GM10248 (cell line): ENCODE measurements at places on chromosomes 13 and 19.
A peak's percentile ranks its signal among the peaks of the same experiment; 100 is the strongest.

GRCh38 chr19:18712981-18713380, 29.5 kb downstream of the CRTC1 start:
- no peak for DNase-seq

- DNase-seq: peak; percentile 93
These were observed 25.4 kb downstream of the HPN start for GRCh38 chr19:35066691-35067563.

- no peak for DNase-seq
These were observed 23.0 kb downstream of the CUL4A start for GRCh38 chr13:113232208-113233003.

DNA sequence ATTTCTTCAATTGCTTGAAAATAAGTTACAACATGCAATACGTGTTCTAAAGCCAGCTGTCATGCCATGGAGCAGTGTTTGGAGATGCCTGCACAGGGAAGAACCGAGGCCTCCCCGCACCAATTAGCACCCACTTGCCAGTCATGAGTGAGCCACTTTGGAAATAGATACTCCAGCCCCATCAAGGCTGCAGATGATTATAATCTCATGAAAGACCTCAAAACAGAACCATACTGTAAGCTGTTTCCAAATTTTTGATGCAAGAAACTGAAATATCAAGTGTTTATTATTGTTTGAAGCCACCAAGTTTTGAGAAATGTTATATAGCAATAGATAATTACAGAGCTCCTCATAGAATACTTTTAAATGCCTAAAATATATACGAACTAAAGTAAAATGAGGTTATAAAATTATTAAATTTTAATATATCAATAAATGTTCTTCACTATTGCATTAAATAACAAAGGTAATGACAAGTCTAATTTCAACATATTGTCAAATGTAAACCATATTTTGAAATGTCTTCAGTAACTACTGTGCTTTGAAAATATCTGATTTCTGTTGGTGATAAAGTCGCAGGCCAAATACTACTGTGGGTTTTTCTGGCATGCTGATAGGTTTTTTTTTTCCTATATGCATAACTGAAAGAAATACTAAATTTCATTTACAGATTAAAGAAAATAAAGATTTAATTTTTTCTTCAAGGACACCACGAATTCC, 43.0 kb downstream of the DIAPH3 start:
- DNase-seq: no peak

DNA sequence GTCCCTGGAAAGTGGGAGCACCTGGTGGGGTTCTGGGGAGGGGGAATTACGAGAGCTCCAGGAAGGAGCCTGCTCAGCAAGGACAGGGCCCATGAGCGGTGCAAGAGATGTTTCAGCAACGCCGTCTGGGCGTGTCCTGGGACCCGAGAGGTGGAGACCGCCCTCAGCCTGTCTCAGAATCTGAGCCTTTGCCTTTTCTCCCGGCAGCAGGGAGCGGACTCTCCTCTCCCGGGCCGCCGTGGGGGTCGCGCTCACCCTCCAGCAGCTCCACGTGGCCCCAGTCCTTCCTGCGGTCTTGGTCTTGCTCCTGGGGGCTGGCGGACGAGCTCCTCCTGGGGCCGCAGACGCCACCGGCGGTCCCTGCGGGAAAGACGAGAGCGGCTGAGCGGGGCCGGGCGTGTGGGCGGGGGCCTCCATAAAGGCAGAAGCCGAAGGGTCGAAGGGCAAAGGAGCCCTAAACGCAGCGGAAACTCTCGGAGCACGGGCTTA, 714 bp downstream of the POLRMT start:
- DNase-seq: peak; percentile 76

- no peak for DNase-seq
These were observed 13.3 kb downstream of the ZC3H4 start for GRCh38 chr19:47100290-47100689.

DNA sequence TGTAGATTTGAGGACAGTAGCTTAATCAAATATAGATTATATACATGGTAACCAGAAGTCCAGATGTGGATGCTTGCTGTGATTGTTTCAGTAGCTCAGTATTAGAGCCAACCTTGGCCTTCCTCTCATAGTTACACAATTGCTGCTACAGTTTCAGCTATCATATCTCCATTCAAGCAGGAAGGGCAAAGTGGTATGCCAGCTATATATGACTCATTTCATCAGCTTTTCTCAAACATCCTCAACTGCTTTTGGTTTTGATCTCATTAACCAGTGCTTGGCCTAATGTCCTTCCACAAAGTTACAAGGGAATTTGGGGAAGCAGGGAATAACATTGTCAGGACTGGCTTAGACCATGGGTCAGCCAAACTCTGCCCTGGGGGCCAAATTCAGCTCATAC, 73.0 kb upstream of the MAB21L1 start:
- DNase-seq: peak; percentile 11

DNA sequence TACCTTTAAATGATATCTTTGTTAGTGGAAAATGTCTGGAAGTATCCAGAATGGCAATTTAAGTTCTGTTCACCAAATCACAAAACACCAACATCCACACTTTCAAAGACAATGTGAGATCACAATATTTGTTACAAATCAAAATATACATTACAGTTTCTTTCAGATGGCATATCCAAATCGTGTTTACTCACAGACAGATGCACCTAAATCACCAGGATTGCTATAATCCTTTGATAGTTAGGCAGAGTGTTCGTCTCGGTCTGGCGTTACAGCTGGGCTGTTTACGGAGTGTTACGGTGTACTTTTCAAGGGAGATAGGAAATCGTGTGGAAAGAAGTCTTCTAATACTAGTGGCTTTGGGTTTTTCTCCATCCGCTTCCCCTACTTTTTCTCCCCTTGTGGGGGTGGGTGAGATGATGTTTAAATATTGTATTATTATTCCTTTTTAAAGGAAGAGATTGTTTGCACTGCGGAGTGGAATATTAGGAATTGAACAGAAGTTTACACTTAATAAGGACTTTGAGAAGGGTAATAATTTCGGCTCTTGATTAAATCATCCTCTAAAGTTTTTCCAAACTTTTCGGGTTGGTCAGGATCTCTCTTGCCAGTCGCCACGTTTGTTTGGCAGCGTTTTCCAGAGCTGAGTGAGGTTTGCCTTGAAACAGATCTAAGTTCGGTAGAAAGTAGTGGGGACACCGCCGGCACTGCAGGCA, 1.8 kb downstream of the MAB21L1 start:
- DNase-seq: no peak

DNA sequence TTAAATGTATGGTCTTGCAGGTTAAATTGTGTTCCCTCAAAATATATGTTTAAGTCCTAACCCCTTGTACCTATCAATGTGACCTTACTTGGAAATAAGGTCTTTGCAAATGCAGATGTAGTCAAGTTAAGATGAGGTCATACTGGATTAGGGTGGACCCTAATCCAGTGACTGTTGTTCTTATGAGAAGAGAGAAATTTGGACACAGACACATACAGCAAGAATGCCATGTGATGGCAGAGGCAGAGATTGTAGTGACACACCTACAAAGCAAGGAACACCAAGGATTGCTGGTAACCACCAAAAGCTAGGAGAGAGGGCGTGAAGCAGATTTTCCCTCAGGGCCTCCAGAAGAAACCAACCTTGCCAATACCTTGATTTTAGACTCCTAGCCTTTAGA, 50.2 kb downstream of the LACC1 start:
- no peak for DNase-seq

GRCh38 chr13:95784161-95784899, 107.4 kb downstream of the DNAJC3 start:
- no peak for DNase-seq

DNA sequence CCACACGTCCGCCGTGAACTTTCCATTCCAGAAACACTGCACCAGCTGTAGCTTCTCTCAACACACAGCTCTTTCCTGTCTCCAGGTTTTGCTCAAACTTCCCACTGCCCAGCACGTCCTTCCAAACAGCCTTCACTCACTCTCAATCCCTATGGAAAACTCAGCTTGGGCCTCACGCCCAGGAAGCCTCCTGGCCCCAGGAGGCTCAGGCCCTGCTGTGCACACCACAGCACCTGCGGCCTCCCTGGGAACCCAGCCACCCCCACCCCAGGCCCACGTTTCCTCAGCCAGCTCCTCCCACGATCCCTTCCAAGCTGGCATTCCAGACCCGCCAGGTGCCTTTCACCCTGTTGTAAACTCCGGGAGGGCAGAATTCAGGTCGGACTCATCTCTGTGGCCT, 35.2 kb downstream of the C13orf46 start:
- no peak for DNase-seq

GRCh38 chr19:2097886-2098327, 1.2 kb downstream of the IZUMO4 start:
- DNase-seq: no peak

GRCh38 chr13:99830931-99831330, 140.6 kb downstream of the ZIC5 start:
- DNase-seq: no peak

DNA sequence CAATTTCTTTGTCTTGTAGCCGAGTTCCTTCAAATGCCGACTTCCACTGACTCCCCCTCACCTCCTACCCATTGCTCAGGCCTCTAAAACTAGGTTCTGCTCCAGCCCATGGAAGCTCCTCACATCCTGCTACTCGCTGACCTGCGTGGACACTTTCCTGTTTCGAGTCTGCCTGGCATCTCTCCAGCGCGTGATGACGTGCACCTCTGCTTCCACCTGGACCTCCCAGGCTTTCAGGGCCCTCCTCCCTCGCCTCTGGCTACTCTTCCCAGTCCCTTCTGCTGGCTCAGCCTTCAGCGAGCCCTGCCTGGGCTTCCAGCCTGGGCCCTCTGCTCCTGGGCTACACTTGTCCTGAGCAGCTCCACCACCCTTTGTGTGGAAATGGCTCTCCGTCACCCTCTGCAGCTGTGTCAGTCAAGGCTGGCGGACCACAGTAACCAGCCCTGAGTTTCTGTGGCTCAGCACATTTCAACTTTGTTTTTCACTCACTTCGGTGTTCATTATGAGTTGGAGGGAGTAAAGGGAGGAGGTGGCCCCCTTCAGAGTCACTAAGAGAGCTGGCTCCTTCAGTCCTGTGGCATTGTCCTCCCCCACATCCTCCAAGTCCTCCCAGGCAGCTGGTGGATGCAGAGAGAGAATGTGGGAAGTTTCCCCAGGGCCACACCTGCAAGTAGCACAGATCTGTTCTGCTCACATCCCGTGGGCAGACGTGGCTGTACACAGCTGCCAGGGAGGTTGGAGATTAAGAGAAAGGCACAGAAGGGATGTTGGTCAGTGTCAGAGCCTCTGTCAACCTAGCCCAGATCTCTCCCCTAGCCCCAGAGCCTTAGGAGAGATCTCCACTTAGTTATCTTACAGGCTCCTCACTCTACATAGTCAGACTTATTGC, 49.4 kb downstream of the SERP2 start:
- no peak for DNase-seq

DNA sequence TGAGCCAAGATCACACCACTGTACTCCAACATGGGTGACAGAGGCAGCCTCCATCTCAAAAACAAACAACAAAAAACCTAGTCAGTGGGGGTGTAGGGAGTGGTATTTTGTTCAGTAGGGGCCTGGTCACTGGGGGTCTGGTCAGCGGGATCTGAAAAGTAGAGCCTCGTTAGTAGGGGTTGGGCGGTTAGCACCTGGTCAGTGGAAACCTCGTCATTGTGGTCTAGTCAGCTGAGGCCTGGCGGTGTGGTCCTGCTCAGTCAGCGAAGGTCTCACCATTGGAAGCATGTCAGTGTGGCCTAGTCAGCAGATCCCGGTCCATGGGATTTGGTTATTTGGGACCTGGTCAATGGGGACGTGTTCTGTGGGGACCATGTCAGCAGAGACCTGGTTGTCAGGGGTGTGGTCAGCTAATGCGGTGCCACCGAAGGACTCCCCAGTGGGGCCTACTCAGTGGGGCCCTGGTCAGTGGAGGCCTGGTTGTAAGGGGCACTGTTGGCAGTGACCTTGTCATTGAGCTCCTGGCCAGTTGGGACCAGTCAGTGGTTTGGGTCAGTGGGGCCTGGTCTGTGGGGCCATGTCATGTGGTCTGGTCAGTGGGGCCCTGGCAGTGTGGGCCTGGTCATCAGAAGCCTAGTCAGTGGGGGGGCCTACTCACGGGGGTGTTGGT, 63.0 kb upstream of the TPM4 start:
- no peak for DNase-seq

DNA sequence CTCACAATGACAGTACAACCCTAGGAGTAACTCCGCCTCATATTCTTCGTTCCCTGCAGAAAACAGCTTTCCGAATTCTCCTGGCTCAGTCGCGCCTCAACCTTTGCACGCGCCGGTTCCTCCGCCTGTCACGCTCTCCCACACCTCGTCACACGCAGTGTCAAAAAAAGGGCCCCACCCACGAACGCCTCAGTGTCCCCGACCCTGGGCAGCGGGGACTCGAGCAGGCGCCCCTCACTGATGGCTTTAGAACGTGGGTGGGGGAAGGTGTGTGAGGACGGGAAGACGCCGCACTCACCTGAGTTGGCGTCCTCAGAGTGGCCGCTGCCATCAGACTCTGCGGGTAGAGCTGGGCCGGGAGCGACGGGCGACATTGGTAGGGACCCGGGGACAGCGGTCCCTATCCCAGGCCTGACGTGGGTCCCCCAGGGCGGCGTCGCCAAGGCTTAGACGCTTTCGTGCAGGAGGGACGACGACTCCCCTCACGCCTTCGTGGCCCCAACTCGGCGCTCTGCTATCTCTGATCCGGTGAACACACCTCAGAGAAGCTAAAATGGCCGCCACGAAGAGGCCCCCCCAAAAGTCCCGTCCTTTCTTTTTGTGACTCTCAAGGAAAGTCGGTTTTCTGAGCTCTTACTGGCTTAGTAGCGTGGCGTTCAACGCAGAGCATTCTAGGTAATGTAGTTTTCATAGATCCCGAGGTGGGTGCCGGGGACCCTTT, at the start of gene ZNF154:
Gene ZNF154, minus strand, starts transcription at position 564 of the 721 bp plus-strand sequence. Its CDS starts 233 bp downstream, at position 331.
- DNase-seq: peak; percentile 69

DNA sequence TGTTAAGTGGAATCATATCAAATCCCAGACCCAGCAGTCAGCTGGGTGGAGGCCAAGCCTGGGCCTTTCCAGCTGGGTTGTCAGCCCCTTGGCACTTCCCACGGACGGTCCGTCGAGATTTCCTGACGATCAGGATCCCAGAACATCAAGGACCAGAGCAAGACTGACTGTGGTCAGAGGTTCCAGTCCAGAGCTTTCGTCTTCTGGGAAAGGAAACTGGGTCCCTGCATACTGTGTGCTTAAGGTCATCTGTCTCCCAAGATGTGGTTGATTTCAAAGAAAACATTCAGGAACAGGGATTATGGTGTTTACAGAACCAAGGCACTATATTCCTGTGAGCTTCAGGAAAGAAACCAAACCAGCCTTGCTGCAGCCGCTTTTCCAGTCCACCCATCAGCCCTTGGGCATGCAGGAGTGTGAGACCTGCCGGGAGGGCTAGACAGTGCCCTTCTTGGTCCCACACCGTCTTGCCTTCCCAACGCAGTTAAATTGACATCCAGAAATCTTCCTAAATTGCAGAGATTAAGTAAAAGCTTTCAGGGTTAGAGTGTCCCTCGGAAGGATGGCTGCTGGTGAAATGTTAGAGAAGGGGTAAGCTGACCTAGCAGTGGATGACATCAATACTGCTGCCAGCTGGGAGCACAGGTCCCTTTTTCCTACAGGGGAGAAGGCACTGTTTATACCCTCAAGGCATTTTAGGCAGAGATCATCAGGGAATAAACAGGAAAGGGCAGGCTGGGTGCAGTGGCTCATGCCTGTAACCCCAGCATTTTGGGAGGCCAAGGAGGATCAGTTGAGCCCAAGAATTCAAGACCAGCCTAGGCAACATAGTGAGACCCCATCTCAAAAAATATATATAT, 5.0 kb upstream of the C19orf33 start:
- no peak for DNase-seq

GRCh38 chr19:31610018-31610417, 260.8 kb upstream of the TSHZ3 start:
- no peak for DNase-seq

GRCh38 chr19:23394511-23394910, 760 bp downstream of the ZNF91 start:
- DNase-seq: no peak

GRCh38 chr19:46601318-46602224, at the start of gene CALM3:
Gene CALM3, plus strand, starts transcription at chr19:46601330. Its CDS starts 105 bp downstream, at chr19:46601435.
- DNase-seq: peak; percentile 27
